ENCODE measurements at places on chromosomes 13 and 19.

- DNase-seq = no peak
These were observed 475 bp downstream of the MRPL57 start for GRCh38 chr13:21176982-21177284.

DNA sequence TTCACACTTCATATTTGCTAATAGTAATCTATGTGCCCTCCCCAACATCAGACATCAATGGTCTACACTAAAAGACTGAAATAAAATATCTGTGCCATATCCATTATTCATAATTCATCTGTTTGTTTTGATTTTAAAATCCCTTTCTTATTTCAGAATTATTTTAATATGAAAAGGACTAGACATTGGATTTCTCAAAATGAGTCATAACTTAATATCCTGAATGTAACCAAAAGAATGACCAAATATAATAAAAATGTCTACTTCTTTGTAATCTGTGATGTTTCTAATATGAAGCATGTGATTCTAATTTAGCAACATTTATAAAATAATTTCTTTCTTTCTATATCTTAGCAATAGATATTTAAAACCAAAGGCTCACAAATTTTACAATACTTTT, 64.9 kb downstream of the MZT1 start:
- no peak for DNase-seq

DNA sequence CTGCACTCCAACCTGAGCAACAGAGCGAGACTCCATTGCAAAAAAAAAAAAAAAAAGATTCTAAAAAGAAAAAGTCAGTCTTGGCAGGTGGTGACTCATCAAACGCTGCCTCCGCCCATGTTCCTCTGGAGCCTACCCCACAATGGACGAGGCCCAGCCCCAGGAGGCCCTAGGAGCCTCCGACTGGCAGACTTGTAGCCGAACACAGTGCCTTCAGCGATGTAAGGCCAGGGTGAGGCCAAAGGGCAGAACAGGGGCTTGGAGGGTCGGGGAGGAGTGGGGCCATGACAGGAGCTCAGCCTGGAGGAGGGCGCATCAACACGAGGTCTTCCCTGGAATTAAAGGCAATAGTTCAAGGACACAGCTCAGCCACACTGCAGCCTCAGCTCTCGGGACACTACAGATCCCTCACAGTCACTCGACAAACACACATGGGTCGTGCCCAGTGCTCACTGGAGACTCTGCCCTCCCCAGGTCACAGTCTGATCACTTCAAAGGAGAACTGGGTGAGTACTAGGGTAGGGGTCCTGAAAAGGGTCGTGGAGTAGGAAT, 5.1 kb downstream of the USE1 start:
- peak; percentile 83 for DNase-seq

GRCh38 chr19:48509467-48510194, 2.0 kb downstream of the LMTK3 start:
- DNase-seq = no peak

GRCh38 chr13:110092831-110093247, 214.1 kb downstream of the COL4A1 start:
- DNase-seq = no peak
